Activated T-cell treated with anti-CD3 and anti-CD28 coated beads for 48 hours (primary cell): ENCODE measurements at places on chromosomes 2 and 18.

GRCh38 chr2:84781942-84782716, 98.8 kb downstream of the TRABD2A start:
- DNase-seq = peak; percentile 35

DNA sequence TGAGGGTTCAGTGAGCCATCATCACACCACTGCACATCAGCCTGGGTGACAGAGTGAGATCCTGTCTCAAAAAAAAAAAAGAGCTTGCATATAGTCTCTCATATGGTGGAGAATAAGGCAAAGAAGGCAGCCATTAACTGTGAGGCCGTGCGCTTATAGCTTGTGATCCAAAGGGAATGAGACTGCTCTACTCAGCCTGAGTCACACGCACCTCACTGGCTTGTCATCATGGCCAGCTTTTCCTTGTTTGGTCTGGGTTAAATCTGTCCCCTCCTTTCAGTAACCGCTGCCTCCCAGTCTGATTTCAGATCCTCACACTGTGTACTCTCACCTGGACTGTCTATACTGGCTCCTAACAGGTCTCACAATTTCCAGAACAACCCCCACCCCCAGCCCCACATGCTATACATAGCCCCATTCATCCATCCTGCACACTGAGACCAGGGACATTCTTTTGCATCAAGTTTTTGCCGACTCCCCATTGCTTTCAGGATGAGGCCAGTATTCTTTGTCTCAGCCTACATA, 35.3 kb upstream of the ANKRD44 start:
- DNase-seq = no peak

DNA sequence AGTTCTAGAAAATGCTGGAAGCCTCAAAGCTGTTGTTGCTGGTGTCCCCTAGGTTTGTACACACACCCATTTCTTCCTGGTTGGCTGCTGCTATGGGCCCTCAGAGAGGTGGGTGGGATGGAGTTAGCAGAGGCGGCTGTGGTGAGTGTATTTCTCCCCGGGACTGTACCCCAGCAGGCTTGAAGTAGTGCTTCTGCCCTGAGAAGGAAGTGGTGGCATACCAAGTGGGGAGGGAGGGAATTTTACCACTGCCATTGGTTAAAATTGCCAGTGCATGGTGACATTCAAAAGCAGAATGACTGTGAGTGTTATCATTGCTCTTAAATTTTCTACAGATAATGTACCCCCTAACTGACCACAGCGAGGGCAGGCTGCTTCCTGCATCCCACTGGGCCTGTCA, 125.6 kb upstream of the CAPN13 start:
- DNase-seq = no peak

GRCh38 chr2:217798191-217798590, 204.6 kb downstream of the TNS1 start:
- no peak for DNase-seq

- DNase-seq = no peak
Measured at GRCh38 chr2:174590928-174591648, 6.5 kb downstream of the WIPF1 start.
